ENCODE measurements at places on chromosomes 11 and 22.

DNA sequence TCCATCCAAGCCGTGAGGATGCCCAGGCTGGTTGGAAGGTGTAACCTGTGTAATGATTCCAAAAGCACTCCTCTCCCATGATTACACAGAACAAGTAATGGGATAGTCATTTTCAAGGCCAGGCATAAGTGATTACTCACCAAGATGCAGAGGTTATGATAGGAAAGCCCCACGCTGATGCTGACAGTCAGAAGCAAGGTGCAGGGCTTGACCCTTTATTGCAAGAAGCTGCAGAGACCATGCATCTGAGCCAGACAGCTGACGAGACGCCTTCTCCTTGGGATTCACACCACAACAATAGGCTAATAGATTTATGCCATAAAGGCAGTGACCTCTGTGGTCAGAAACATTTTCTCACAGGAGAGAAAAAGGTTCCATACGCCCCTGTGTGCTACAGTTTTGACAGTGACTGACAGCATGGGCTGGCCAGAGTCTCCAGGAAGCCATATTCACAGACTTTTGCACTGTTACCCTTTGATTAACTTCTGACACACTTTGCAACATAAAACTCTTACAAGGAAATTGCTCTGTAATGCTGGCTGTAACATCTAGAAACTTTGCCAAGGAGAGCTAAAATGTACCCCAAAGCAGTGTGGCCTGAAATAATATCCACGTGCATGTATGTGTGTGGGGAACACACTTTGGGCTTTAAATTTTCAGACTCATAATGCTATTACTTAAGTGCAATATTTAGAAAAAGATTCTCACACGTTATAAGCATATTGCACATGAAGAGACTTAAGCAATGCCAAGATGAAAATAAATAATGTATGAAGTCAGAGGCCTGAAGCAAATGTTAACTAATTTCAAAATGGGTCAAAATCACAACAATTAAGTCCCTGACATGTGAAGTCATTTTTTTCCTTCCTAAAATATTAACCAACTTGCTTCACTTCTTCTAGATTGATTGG is 1079.0 kb upstream of the TENM4 start:
- peak; percentile 73 for DNase-seq

- DNase-seq, result no peak
Observed at GRCh38 chr11:3220521-3221407, 2.2 kb upstream of the MRGPRG start.

GRCh38 chr11:6813656-6814055 is 14.2 kb upstream of the OR6A2 start:
- no peak for DNase-seq

GRCh38 chr11:86740628-86741483 is 59.5 kb upstream of the PRSS23 start:
- peak; percentile 88 for DNase-seq

DNA sequence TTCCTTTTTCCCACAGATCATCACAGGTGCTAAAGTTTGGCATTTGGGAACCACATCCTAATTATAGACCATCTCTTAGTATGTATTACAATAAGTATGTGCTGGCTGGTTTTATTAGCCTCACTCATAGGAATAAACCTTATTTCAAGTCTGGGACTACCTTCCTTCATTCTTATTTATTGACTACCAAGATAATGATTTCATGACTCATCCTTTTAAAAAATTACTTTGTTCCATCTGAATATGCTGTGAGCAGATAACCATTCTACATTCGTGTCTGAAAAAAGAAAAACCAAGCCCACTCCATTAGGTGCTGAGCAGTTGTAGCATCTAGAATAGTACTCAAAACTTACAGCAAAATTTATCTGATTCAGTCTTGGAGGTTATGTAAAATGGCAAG is 12.3 kb downstream of the TNRC6B start:
- DNase-seq, result no peak

DNA sequence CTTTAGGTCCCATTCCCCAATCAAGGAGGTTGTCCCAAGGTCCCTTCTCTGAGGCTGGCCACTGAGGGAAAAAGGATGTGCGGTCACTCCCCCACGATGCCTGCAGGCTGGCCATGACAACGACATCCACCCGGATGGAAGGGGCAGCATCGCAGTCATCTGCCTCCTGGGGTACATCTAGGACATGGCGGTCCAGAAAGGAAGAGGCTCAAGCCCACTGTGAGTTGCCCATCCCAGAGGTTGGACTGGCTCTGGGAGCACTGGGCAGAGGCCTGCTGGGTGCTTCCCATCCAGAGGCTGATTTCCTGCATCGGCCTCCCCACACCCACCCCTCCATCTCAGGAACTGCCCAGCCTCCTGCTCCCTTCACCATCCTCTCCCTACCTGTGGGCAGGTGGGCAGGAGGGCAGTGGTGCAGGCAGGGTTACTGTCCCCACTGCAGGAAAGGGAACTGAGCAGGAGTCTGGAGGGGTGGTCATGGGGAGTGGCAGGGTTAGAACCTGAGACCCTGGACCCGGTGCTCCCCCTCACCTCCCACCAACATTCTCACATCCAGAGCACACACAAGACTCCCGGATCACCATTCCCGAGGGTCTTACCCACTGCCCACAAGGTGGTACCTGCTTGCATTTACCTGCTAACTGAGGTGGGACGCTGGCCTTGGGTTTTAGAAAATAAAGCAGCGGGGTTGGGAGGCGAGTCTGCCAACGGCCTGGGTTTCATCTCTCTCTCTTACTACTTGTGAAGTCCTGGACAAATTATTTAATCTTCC is 4.4 kb downstream of the RCE1 start:
- DNase-seq, result no peak

DNA sequence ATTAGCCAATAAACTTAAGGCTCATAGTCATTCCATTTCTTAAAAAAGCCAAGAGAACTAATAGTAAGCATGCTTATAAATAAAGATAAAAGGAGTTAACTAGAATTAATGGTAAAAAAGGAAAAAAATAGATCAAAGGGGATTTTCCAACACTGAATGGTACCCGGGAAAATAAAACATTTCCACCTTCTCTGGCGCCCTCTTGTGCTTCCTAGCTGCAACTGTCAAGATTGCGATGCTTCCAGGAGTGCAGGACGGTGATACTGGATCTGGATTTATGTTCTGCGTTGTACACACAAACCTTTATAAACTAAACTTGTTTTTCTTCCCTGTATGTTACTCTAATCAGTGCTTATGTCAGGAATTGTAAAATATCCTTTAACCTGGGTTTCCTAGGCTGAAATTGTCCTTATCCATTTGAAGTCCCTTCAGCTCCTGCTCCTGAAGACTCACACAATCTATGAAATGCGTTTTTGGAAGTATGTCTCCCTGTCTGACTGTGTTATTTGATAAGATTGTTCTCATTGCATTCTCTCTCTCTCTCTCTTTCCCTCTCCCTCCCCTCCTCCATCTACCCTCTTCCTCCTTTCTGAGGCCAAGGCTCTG is 9.6 kb upstream of the HTATIP2 start:
- peak; percentile 26 for DNase-seq

- DNase-seq, result no peak
Observed at GRCh38 chr11:30619767-30620166, 33.6 kb upstream of the MPPED2 start.

- DNase-seq, result no peak
Observed at GRCh38 chr11:60858236-60858635, 2.5 kb upstream of the PTGDR2 start.

DNA sequence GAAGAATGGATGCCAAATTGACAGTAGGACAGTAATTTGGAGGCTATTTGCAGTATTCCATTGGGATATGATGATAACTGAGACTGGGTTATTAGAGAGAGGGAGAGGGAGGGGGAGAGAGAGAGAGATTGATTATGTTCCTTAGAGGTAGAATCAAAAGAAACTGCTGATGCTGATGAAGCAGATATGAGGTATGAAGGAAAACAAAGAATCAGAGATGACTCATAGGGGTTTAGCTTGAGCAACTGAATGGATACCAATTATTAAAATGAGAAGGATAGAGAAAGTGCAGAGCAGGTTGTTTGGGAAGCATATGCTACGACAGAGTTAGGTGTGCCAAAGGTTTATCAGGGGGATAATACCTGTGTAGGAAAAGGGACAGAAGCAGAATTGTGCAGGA is 12.8 kb upstream of the NUCB2 start:
- DNase-seq, result peak; percentile 85

- DNase-seq, result no peak
Observed at GRCh38 chr11:93662175-93662570, 691 bp downstream of the CEP295 start.

- DNase-seq, result no peak
Observed at GRCh38 chr11:61474013-61474643, 34.4 kb upstream of the LRRC10B start.

GRCh38 chr11:288478-289397 is at the start of gene PGGHG:
Gene PGGHG (plus strand): TSS chr11:289126. CDS start chr11:289817, 691 bp downstream.
- DNase-seq, result no peak

GRCh38 chr11:119716582-119717498 is 12.2 kb downstream of the NECTIN1 start:
- DNase-seq, result no peak

- peak; percentile 42 for DNase-seq
Observed at GRCh38 chr11:27485930-27486773, 13.6 kb upstream of the LGR4 start.

DNA sequence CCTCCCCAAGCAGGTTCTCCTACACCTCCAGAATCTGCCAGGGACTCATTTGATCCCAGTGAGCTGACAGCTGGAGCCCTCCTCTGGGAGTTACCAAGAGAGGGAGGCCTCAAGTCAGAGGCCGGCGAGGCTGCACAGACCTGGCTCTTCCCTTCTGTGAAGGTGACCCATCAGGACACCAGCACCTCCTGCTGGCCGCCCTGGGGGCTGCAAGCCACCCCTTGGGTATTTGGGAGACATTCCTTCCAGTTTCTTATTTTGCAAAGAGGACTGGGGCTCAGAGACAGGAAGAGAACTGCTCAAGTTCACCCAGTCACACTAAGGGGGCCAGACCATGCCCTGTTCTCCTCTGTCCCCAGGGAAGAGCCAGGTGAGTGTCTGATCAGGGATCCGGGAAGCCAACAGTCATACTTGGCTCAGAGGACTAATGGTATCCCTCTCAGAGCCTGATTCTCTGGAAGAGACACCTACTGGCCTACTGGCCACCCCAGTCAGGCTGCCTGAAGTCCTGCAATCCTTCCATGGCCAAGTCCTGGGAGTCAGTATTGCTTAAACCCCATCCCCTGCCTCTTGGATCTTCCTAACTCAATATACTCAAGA is 40.5 kb upstream of the RIC3 start:
- no peak for DNase-seq

DNA sequence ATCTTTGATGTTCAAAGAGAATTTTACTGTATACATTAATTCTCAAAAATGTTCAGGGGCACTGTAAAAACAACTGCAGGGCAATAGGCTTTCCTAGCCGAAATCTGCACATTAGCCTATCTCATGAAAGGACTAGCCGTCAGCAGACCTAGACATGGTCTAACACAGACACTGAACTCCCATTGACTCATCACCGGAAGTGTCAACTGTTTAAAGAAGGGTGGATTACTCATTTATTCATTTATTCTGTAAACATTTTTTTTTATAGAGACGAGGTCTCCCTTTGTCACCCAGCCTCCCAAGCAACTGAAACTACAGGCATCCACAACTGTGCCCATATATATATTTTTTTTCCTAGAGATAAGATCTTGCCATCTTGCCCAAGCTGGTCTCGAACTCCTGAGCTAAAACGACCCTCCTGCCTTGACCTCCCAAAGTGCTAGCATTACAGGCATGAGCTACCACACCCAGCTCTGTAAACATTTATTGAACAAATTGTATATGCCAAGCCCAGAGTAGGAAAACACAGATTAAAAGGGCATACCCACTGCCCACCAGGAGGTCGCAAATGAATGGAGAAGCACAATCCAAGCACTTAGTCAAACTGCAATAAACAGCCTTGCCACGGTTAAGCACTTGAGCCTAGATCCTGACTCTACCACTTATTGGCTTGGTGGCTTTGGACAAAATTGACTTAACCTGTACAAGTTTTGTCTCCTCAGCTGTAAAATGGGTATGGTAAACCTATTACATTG is 26.6 kb downstream of the RAB30 start:
- DNase-seq, result peak; percentile 61

GRCh38 chr22:17514084-17514483 is 49.2 kb upstream of the SLC25A18 start:
- DNase-seq, result no peak

- no peak for DNase-seq
Observed at GRCh38 chr11:35141071-35141470, 2.1 kb downstream of the CD44 start.
